ENCODE measurements at places on chromosomes 7 and 10.

- no peak for DNase-seq
These were observed 53.9 kb downstream of the PRTFDC1 start for GRCh38 chr10:24898501-24898900.

DNA sequence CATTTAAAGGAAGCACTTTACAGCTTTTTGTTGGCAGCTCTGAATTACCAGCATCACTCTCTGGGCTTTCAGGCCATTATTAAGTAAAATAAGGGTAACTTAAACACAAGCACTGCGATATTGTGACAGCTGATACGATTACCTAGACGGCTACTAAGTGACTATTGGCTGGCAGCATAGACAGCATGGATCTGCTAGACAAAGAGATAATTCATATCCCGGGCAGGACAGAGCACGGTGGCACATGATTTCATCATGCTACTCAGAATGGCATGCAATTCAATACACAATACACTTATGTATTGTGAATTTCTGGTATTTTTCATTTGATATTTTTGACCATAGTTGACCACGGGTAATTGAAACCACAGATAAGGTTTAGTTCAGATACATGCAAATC, 522.0 kb upstream of the LRRN3 start:
- DNase-seq: no peak

GRCh38 chr7:127858915-127859189, 172.4 kb downstream of the LRRC4 start:
- DNase-seq: no peak

DNA sequence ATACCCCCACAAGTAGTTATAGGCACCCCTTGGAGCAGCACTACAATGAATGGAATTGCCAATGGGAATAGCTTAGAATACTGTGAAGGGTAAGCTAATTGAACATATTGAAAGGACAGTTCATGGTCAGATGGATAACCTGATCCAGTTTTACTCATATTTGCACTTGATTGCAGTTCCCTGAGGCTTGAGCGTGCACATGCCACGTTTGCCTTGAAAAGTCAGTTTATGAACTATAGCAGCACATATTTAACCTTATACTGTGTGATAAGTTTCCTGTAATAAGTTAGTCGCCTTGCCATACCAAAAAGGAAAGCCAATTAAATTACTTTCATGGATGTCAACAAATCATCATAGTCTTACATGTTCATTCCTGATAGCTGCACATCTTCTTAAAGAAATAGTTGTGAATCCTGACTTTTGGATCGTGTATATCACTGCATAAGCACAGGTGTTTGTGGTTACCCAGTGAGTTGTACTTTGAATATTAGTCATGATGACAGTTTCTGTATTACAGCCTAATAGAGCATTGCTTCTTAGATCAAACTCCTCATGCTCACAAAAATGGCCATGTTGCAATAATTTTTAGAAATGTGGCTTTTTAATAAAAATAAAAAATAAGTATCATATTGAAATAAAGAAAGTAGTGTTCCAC, 21.6 kb downstream of the DNTT start:
- DNase-seq: no peak

- DNase-seq: no peak
These were observed 103.9 kb downstream of the CUBN start for GRCh38 chr10:17025444-17026295.

- no peak for DNase-seq
These were observed 133.2 kb downstream of the CUX1 start for GRCh38 chr7:101950450-101951119.

DNA sequence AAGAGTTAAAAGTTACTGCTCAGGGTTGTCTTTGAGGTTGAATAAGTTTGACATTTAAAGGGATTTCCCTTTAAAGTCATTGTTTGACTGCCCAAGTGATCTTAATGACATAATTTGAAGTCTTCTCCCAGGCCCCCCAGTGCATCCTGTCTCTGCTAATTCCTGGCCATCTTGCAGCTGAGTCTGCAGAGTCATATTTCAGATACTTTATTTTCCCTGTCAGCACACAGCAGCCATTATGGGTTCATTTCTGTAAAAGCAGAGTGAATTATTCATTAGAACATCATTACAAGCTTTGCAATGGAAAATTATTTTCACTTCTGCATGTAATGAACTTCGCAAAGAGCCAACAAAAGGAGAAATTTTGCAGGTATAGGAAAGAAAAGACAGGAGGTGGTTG, 536.6 kb downstream of the GALNT17 start:
- DNase-seq: no peak

GRCh38 chr7:115933471-115933870, 97.1 kb downstream of the TFEC start:
- DNase-seq: no peak

DNA sequence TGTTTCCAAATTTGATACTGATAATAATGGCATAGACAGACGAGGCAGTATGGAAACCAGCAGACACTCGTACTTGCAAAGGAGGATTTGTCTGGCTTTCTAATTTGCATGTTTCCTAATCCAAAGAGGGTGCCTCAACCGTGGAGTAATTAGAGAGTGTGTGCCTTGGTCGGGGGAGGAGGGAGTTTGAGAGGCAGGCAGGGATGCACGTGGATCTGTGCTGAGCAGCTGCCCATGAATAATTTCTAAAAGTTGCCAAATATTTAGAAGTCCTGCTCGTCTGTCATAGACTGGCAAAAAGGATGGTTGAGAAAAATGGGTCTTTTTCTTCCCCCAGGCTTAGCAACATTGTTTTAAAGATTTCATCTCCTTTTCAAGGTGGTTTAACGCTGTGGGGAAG, 69.4 kb downstream of the PTPRE start:
- no peak for DNase-seq

GRCh38 chr7:151663382-151664100, 143.8 kb upstream of the RHEB start:
- DNase-seq: no peak

- DNase-seq: no peak
These were observed 78.7 kb downstream of the PIP4K2A start for GRCh38 chr10:22635650-22636049.

Data from cerebellum (tissue), 4 donors.